Stimulated activated CD8-positive, alpha-beta memory T cell treated with anti-CD3 and anti-CD28 coated beads, Interleukin-2, amount 100 ng/mL, for 1 hour (primary cell): ENCODE measurements at places on chromosomes 7 and 10.

- DNase-seq: no peak
Measured at GRCh38 chr10:95841661-95842498, 65.9 kb upstream of the CC2D2B start.

GRCh38 chr7:150723467-150723866 lies 7.1 kb downstream of the GIMAP1 start:
- DNase-seq: no peak

DNA sequence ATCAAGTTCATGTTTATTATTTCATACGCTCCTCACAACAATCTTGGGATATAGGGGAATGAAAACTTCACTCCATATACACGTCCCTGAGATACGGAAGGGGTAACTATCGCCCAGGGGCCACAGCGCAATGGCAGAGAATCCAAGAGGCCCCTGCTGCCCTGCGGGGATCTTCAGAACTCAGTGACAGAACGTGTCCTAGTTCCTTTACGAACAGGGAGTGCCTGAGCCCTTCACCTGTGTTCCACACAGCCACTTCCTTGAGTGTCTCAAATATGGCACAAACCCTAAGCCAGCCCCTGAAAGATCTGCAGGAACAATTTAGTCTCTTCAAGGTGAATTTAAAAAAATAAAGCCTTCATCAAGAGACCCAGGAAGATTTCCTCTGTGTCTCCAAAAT lies 25.9 kb downstream of the LYZL1 start:
- no peak for DNase-seq

DNA sequence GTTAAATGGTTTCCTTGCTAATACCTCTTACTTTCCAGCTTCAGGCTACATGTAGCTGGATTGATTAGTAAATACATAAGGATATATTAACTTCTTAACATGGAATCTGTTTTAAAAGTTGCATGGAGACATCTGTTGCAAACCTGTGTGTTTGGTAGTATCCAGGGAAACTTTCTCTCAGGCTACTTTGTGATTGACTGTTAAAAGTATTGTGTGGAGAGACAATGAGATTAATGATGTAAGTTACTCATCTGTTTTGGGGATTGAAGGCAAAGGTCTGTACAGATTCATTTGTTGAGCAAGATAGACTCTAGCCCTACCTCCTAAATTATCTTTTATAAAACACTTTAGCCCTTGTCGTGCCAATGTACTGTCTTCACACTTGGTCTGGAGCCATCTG lies 6.6 kb downstream of the CREB5 start:
- DNase-seq: no peak

DNA sequence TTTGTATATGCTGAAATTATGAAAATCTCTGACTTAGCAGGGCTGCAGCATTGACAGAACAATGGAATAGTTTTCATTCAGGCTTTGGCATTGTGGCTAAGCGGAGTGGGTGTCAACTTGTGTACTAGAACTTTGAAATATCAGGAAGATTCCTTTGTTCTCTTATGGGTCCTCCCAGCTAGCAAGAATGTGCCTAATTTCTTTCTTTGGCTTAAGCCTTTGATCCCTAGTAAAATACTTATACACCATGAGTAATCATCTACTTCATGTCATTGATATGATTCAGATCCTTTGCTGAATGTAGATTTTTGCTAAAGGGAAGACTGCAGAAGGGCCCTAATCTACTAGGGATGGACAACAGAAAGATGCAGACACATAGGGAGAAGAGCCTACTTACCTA lies 6.2 kb downstream of the AVL9 start:
- DNase-seq: no peak

DNA sequence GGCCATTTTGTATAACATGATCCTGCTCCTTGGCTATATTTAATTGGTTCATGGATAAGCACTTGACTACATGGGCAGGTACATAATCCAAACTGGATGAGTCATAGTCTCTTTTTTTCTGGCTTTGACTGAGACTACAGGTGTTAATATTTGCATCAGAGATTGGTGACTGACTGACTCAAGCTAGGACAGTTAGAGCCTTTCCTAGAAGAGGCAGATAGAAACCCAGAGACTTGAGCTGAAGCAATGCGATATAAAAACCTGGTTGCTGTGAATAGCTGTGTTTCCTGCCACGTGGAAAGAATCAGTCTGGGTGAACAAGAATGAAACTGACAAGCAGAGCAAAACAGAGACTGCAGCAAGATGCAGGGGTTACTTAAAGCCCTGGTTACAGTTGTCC lies 81.0 kb downstream of the SAMD9 start:
- DNase-seq: no peak

DNA sequence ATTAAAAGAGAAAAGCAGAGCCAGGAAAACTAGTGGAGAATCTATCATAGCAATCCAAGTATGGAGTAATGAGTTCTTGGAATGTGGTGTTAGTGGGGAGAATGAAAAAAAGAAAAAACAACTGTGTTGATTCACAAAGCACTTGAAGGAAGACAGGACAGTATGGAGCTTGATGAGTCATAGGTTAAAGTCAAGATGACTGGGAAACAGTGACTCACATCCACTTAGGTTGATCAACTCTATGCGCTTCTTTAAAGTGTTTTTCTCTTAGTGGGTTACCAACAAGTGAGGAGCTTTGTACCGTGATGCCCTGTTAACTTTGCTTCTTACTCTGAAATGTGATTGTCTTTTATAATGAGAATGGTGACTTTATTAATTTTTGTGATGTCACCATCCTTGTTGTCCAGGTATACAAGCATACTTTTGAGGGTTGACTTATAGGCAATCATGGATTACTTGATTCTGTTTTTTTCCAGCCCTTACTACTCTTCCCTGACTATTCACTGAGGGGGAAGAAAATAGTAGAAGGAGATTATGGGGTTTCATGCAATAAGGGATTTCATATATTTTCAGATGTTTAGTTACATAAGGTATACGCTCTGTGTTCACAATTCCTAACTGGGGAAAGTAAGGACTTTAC lies 32.1 kb upstream of the MDFIC start:
- DNase-seq: no peak

- DNase-seq: no peak
Measured at GRCh38 chr7:77416621-77417371, 647 bp upstream of the GSAP start.

DNA sequence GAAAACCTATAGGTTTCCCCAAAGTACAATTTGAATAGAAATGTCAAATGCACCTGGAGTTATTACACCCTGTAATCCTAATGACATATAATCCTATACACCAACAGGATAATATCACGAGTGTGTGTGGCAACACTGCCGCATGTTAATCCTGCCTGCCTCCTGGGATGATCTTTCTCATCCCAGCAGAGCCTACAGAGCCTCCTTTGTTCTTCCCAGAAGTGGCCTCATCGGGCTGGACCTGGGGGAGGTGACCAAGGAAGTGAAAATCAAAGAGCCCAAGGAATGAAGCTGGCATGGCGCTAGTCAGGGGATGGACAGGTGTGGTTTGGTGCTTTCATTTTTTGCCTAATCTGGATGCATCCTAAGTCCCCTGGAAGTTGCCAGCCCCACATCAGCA lies 29.5 kb upstream of the LEP start:
- no peak for DNase-seq

DNA sequence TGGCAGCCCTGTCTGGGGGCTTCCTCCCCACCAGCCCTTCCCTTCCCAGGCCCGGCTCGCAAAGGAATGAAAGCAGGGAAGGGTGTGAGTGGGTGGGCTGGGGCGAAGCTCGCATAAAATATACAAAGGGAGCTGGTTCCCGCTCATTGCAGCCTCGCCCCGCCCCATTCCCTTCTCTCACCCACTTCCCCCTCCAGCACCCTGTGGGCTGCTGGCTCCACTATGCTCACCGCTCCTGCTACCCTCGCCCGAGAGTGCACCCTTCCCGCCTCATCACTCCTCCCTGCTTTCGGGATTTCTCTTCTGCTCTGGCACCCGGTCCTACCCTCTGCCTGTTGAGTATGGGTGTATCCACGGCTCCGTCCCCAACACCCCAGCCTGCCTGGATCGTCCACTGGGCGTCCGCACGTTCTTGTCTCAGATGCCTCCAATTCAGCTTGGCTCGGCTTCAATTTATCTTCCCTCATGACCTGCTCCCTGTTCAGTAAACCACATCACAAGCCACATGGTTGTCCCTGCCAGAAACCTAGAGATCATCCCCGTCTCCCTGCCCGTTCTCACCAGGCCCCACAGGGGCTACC lies 14.4 kb upstream of the TTYH3 start:
- DNase-seq: no peak

- DNase-seq: no peak
Measured at GRCh38 chr10:91525896-91526712, 106.8 kb downstream of the PPP1R3C start.

DNA sequence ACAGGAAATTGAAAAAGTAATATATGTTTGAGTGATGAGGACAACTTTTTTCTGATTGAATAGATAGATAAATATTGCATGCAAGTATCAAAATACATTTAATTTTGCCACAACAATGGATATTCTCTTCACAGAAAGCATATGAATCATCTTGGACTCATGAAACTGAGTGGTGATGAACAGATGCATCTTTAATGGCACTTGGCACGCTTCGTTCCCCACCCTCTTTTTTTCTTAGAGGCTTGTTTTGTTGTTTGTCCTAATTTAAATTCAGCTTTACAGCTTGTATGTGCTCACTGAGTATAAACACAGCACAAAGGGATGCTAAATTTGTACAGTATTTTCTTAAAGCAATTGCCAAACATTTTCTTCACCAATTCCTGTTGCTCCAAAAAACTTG lies 145.0 kb upstream of the YAE1 start:
- DNase-seq: no peak

DNA sequence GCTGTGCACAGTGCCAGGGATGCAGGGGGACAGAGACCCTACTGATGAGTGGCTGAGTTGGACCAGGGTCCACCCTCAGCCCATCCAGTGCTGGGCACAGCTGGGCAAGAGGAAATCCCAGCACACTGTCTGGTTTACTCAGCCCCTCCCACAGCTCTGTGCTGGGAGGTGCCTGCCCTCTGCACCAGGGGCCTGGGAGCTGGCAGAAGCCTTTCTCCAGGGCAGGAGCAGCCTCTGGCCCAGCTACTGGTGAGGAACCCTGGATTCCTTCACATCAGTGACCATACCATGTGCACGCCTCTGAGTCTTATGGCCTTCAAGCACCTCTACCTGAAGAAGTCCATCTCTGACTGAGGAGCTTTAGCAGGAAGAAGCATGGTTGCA lies 25.9 kb upstream of the C10orf71 start:
- no peak for DNase-seq

- DNase-seq: no peak
Measured at GRCh38 chr10:77197544-77197943, 440.1 kb downstream of the KCNMA1 start.

DNA sequence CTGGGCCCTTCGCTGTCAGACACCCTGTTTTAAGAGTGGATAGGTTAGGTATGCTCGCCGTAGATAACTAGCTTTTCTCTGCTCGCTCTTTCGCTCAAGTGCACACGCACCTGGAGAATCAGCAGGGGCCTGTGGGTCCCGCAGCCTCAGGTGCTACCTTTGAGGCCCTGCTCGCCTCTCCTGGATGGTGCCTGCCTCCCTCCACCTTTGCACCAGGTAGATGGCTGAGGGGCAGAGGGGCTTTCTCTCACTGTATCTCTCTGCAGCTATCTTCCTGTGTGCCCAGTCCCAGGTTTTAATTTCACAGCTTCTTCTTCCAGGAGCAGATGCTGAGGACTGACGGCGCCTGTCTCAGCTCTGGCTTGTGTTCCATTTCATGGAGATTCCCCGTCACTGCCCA lies 227.9 kb downstream of the TCF7L2 start:
- no peak for DNase-seq

GRCh38 chr7:90188281-90188680 lies 23.3 kb upstream of the STEAP2 start:
- DNase-seq: no peak

- no peak for DNase-seq
Measured at GRCh38 chr7:144048648-144049047, at the start of gene OR2A5. TSS of gene OR2A5 (plus strand) at chr7:144048948. CDS start at chr7:144050402, 1,454 bp downstream.

- DNase-seq: no peak
Measured at GRCh38 chr10:50540069-50540825, 83.5 kb downstream of the SGMS1 start.

- DNase-seq: no peak
Measured at GRCh38 chr7:50658696-50659095, 93.5 kb upstream of the DDC start.

- no peak for DNase-seq
Measured at GRCh38 chr7:149232362-149232761, 7.1 kb upstream of the ZNF212 start.

DNA sequence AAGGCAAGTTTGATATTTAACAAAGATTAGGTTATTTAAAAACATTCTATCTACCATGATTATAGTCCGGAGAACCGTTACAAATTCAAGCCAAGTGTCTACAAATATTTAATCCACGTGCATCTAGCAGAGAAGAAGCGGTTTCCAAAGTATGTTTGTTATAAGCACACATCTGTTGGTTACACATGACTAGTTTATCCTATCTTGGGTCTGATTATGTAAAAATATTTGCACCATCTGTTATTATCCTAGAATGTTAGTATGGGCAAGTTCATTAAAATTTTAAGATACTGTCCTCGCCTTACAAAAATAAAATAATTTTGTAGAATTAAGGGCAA lies 289.2 kb upstream of the VSTM2A start:
- no peak for DNase-seq

DNA sequence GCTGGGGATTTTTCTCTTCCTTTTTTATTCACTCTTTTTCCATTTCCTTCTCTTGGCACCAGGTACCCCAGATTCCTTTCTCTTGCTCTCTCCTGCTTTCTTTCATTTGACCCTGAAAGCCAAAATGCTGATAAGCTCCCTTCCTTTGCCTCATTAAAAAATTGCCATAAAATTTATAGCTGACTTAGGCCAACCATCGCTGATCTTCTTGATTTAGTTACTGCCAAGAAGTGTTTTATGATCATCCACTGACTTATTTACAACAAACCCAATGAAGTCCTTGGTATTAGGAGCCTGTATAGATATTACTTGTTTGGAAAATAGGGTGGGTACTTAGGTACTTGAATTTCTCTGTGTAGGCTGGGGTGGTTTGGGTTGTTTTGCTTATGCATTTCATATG lies 173.2 kb upstream of the PHYHIPL start:
- DNase-seq: no peak

- no peak for DNase-seq
Measured at GRCh38 chr10:24457661-24458318, 248.9 kb downstream of the KIAA1217 start.

- DNase-seq: no peak
Measured at GRCh38 chr7:55242613-55243012, 122.5 kb upstream of the LANCL2 start.
